D721Med (cell line): ENCODE measurements at places on chromosomes 1 and 21.

DNA sequence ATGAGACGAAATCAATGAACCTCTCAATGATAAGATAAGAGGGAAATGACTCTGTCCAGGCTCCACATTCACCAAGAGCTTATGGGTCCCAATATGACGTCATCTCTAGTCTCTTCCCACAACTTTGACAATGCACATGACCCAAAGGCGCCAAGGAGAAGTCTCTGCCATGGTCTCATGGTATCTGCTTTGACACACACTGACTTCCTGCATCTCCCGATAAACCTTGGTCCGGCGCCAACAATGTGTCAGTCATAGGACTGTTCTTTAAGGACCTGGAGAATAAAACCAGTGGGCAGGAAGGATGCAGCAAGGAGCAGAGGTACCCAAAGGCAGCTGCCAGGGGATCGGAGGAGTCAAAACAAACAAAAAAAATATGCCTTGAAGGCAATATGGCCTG, 46.9 kb upstream of the TMEM51 start:
- no peak for DNase-seq

- DNase-seq: no peak
Observed at GRCh38 chr21:45695086-45695485, 51.6 kb downstream of the PCBP3 start.

DNA sequence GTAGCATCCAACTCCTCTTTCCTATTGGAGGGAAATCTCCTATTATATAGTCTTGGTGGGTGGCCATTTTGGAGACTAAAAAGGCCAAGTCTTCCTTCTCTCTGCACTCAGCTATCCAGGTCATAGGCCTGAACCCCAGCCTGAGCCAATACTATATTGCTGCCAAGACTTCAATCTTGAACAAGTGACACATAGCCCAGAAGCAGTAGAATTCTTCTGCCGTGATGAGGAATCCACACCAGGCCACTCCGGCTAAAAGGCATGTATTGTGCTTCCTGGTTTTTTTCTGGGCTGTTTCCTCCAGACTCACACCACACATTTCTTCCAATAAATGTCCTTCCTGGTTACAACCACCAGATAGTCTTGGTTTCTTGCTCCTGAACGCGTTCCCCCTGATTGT, 43.0 kb downstream of the ATF3 start:
- DNase-seq: no peak

GRCh38 chr1:31592132-31592531, 15.8 kb downstream of the TINAGL1 start:
- DNase-seq: no peak

- DNase-seq: no peak
Observed at GRCh38 chr1:2000850-2001249, 2.7 kb downstream of the CFAP74 start.

- DNase-seq: no peak
Observed at GRCh38 chr1:199913318-199913717, 114.2 kb upstream of the NR5A2 start.

DNA sequence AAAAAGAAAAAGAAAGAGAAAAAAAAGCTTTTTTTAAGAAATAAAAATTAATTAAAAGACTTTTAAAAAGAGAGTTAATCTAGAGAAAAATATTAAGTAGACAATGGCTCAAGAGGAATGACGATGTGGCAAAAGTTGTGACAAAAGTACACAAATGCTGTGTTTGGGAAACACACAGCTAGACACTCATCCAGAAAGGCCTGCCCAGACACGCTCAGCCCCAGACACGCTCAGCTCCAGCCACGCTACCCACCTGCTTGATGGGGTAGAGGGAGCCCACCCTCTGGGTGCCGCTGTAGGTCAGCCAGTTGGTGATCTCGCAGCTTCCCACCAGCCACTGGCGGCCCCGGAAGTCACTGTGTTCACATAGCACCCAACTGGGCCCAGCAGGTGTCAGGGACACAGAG, 10.2 kb downstream of the CD52 start:
- DNase-seq: no peak

- no peak for DNase-seq
Observed at GRCh38 chr1:68571454-68572235, 74.8 kb upstream of the DEPDC1 start.

DNA sequence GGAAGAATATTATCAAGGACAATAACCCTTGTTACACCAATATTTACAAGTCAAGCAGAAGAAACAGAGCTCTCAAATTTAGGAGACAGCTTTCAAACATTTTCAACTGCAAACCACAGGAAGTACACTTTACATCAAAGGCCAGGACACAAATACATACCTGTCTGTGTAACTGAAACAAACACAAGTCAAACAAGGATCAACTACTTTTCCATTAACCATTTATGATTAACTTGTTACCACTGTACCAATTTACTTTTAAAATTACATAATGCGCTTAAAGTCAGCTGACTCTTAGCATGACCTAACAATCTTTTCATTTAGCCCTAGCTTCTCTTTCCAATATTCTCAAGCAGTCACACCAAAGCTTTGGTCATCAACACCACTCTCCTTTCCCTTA, 43.5 kb downstream of the TRIM33 start:
- DNase-seq: no peak

DNA sequence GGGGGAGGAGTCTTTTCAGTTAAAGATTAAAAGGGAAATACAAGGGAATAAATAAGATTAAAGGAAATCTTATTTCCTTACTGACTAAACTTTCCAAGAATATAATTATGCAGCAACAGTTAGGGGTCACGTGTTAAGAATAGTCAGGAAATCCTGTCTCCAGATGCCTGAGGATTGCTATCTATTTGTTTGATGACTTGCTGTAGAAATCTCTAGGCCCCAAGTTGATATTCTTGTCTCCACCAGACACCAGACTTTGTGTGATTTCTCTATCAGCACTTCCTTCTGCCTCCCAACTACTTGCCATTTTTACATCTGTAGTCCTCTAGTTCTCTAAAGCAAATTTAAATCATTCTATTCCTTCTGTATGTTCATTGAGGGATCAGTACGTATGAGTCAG, 77.5 kb downstream of the RPAP2 start:
- DNase-seq: no peak

DNA sequence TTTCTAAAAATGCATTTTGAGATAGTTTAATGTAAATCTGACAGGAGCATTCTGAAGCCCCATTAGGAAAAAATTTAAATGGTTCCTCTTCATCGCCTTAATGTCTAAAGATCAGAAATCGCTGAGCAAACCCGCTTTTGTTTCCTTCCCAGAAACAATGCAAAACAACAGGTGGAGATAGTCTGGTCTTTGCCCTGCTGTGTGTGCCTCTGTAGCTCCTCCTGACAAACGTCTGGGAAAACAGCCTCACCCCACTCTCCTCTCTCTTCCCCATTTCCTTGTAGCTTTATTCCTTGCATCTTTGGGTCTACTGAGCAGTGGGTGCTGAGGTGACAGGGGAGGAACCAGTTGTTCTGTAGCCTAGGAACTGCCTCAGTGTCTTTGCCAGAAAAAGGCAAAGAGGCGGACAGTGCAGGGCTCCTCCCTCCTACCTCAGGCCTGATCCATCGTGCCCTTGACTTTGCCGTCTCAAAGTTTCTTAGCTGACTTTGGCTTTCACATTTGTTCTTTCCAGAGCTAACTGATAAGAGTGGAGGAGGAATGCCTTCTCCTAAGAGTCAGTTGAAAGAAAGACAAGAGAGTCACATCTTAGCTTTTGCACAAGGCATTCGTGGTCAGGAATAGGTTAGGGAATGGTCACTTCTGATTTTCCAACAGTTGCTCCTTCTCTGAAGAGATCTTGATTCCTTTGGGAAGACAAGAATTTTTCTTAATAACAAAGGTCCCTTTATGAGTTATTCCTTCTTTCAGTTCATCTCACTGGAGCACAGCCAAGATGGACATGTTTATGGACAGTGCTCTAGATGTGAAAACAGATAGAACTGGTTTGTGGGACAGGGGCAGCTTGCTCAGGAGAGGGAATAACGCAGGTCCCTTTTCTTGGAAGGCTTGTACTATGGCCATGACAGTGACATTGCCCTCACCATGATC, 24.9 kb downstream of the SYT11 start:
- no peak for DNase-seq

GRCh38 chr1:154698320-154699096, 90.5 kb upstream of the ADAR start:
- DNase-seq: no peak

DNA sequence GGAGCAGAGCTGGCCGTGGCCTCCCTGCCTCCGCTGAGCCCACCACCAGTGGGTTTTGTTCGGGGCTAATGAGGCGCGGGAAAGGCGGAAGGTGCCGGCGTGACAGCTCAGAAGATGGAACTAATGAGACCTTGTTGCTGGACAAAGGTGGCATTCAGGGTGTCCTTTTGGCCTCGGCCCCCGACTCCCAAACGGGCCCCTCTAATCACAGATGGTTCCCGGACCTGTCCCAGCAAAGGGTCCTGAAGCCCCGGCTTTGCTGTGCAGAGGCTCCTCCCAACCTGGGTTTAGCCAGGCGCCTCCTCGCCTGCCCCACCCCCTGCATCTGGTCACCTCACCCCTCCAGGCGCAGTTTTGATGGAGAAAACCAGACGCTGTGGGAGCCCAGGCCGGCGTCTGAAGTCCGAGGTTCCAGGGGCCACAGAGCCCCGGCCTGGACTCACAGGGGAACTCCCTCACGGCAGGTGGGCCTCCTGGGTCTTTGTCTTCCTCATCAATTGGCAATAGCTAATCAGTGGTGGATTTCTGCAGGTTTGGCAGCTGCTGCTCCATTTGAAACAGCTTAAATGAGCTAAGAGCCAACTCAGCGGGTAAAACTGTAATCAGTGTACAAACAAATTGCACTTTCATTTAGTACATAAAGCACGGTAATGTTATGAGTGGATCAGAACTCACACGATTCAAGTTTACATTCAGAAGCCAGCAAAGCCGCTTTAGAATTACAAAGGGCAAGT, 44.3 kb upstream of the ADARB1 start:
- DNase-seq: no peak

- DNase-seq: no peak
Observed at GRCh38 chr1:26788836-26789611, 1.3 kb downstream of the PIGV start.

DNA sequence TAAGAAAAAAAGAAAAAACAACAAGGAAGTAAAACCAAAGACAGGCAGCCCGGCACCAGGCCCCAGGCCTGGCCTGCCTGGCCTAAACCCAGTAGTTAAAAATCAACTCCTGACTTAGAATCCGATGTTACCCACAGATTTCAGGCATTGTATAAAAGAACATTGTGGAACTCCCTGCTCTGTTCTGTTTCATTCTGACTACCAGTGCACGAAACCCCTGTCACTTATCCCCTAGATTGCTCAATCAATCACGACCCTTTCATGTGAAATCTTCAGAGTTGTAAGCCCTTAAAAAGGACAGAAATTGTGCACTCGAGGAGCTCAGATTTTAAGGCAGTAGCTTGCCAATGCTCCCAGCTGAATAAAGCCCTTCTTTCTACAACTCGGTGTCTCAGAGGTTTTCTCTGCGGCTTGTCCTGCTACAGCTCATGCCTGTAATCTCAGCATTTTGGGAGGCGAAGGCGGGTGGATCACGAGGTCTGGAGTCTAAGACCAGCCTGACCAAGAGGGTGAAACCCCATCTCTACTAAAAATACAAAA, 15.6 kb upstream of the MYOCOS start:
- DNase-seq: no peak

DNA sequence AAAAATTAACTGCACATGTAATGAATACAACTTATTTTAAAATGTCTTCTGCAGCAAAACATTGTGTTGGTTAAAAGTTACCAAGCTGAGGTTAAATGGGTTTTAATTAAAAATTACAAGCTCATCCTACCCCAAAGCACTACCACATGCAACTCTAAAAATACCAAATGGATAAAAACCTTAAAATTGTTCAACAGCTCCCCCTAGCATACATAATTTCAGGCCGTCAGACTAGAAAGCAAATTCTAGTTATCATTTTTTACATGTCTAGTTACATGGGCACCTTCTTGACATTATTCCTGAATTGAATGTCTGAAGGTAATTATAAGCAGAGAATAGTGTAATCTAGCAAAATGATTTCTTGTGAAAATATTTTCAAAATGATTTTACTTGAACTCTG, 176.5 kb downstream of the C1orf21 start:
- no peak for DNase-seq

DNA sequence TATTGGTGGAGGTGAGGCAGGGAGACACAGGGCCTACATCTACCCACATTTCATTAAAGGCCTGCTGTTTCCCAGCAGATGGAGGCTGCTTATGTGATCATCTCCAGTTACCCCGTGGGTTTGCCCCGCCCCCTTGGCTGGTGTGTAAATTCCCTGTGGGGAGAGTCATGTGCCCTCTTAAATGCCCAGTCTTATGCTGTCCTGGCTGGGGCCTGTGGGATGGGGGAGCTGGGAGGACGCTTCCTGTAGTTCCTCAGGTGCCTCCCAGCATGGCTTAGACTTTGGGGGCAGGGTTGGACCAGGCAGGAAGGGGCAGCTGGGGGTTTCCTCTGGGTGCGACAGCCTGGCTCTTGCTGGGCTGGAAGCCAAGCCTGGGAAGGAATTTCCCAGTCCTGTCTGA, 15.5 kb upstream of the CITED4 start:
- no peak for DNase-seq

DNA sequence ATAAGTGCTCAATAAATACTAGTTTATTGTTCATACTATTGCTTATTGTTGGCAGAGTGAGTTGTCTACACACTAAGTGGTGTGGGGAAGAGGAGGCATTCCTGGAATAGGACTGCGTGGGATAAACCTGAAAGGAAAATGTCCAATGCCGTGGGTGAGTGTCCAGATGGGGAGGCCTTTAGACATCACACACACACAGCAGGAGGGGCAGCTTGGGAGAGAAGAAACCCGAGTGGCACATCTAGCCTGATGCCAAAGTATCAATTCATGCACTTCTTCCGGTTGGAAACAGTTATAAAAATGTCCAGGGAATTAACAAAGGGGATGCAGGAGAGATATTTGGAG, 27.3 kb downstream of the CCN1 start:
- DNase-seq: no peak

- no peak for DNase-seq
Observed at GRCh38 chr1:21590126-21590880, 78.9 kb downstream of the RAP1GAP start.

DNA sequence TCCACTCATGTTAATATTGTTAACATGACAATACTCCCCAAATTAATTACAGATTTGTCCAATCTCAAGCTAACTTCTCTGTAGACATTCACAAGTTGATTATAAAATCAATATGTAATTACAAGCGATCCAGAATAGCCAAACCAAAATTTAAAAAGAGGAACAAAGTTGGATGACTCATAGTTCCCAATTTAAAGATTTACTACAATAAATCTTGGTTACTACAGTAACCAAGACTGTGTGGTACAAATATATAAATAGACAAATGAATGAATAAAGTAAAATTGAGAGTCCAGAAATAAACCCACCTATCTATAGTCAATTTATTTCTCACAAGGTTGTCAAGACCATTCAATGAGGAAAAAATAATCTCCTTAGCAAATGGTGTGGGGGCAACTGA, 7.1 kb upstream of the KRTAP10-4 start:
- no peak for DNase-seq

- no peak for DNase-seq
Observed at GRCh38 chr1:160826546-160826945, 30.6 kb downstream of the LY9 start.

- no peak for DNase-seq
Observed at GRCh38 chr1:219555031-219555692, 57.7 kb downstream of the ZC3H11B start.
